ENCODE measurements at places on chromosomes 7 and 10.

- H3K27ac ChIP-seq: no peak overlapping the region
- H3K4me3 ChIP-seq: no peak overlapping the region
- H3K36me3 ChIP-seq: no peaks in the 10 kb centered on the region
- H3K27me3 ChIP-seq: no peaks in the 10 kb centered on the region
- no peaks in the 10 kb centered on the region for H3K4me1 ChIP-seq
These were observed 6.9 kb upstream of the RAPGEF5 start for GRCh38 chr7:22363756-22364422.

GRCh38 chr7:95011146-95011928, 103.9 kb downstream of the PPP1R9A start:
- H3K4me1 ChIP-seq: no peaks in the 10 kb centered on the region
- H3K27me3 ChIP-seq: no peaks in the 10 kb centered on the region
- DNase-seq: no peak
- no peak overlapping the region for H3K27ac ChIP-seq
- no peak overlapping the region for H3K4me3 ChIP-seq

DNA sequence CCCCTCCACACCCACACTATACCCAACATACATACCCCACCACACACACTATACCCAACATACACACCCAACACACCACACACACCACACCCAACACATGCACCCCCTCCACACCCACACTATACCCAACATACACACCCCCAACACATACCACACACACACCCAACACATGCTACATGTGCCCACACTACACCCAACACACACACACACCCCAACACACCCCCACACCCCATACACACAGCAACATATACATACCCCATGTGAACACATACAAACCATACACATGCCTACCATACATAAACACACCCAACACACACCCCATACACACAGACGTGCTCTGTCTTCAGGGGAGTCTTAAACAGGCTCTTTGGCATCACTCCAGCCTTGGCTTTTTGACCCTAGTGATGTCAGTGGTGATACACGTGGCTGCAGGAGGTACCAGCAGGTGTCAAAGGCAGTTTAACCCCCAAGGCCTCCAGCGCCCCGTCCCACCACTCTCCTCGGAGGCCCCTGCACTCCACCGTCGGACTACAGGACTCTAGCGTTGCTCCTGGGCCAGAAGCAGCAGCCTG, 73.4 kb downstream of the HIPK2 start:
- peaks cover 7% of the 10 kb centered on the region for H3K4me1 ChIP-seq
- no peaks in the 10 kb centered on the region for H3K36me3 ChIP-seq
- no peaks in the 10 kb centered on the region for H3K27me3 ChIP-seq

- no peaks in the 10 kb centered on the region for H3K36me3 ChIP-seq
- no peaks in the 10 kb centered on the region for H3K27me3 ChIP-seq
- no peaks in the 10 kb centered on the region for H3K4me1 ChIP-seq
- DNase-seq: no peak
These were observed 226.0 kb upstream of the ADARB2 start for GRCh38 chr10:1963341-1963740.

DNA sequence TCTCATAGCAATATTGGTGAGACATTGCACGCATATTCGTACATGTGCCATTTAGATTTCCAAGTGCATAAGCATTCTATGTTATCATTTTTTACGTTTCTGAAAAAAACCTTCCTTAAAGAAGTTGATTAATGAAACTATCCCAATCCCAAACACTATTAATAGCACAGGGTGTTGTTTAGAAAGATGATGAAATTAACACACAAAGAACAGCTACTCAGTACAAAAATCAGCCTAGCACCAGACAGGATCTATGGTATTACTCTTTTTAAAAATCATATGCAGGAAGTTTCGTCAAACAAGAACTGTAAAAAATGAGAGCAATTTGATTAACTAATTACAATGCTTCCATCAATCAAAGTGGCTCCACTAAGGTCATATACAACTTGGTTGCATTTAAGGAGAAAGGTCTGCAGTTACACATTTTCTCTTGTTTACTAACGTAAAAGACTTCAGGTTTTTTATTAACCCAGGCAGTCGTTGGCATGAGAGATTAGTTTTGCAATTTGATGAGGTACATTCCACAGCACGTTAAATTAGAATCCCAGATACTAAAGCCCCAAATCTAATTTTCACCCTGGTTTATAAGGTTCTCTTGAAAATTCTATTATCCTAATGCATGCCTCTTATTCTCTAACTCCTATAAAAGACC, 38.1 kb downstream of the SLC35B4 start:
- no peak overlapping the region for H3K27ac ChIP-seq
- no peaks in the 10 kb centered on the region for H3K36me3 ChIP-seq
- no peak for DNase-seq

- no peak overlapping the region for H3K27ac ChIP-seq
- no peak for DNase-seq
- no peak overlapping the region for H3K4me3 ChIP-seq
These were observed 349.6 kb downstream of the TFEC start for GRCh38 chr7:115680921-115681320.

DNA sequence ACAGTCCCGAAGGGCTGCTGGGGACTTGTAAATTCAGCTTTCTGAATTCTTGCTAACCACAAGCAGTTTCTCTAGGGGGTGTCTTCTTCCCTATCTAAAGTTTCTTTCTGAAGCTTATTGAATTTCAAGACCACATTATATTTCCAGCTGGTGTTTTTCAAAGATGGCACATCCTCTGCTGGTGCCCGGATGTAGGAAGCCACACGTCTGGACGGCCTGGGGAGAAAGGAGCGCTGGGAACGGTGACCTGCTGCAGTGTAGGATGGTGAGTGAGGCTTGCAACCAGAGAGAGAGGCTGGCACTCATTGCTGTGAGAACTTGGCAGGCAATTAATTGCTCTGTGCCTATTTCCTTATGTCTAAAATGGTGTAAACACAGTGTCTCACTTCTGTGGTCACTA, 776.4 kb downstream of the TYW1 start:
- H3K4me1 ChIP-seq: no peaks in the 10 kb centered on the region
- no peaks in the 10 kb centered on the region for H3K36me3 ChIP-seq
- no peaks in the 10 kb centered on the region for H3K27me3 ChIP-seq
- H3K4me3 ChIP-seq: no peak overlapping the region
- H3K27ac ChIP-seq: no peak overlapping the region

- H3K4me1 ChIP-seq: no peaks in the 10 kb centered on the region
- no peaks in the 10 kb centered on the region for H3K27me3 ChIP-seq
- DNase-seq: no peak
- no peak overlapping the region for H3K27ac ChIP-seq
- H3K4me3 ChIP-seq: no peak overlapping the region
- no peaks in the 10 kb centered on the region for H3K36me3 ChIP-seq
These were observed 333.7 kb downstream of the GFRA1 start for GRCh38 chr10:115939101-115939854.

GRCh38 chr7:74632505-74632904, 25.0 kb upstream of the GTF2I start:
- no peaks in the 10 kb centered on the region for H3K4me1 ChIP-seq
- H3K27me3 ChIP-seq: no peaks in the 10 kb centered on the region
- no peak overlapping the region for H3K4me3 ChIP-seq
- no peaks in the 10 kb centered on the region for H3K36me3 ChIP-seq

GRCh38 chr7:127375631-127376030, 16.9 kb downstream of the ZNF800 start:
- no peak overlapping the region for H3K27ac ChIP-seq
- no peak overlapping the region for H3K4me3 ChIP-seq
- peaks cover 57% of the 10 kb centered on the region for H3K36me3 ChIP-seq
- DNase-seq: no peak
- H3K27me3 ChIP-seq: no peaks in the 10 kb centered on the region

- no peak for DNase-seq
- no peaks in the 10 kb centered on the region for H3K36me3 ChIP-seq
- H3K4me1 ChIP-seq: peaks cover 9% of the 10 kb centered on the region
- no peak overlapping the region for H3K27ac ChIP-seq
These were observed 106.1 kb downstream of the CTBP2 start for GRCh38 chr10:125054216-125054615.

GRCh38 chr7:24821754-24822054, 64.4 kb upstream of the GSDME start:
- H3K36me3 ChIP-seq: peaks cover 67% of the 10 kb centered on the region
- DNase-seq: no peak
- H3K27ac ChIP-seq: peak overlapping the region; percentile 98

DNA sequence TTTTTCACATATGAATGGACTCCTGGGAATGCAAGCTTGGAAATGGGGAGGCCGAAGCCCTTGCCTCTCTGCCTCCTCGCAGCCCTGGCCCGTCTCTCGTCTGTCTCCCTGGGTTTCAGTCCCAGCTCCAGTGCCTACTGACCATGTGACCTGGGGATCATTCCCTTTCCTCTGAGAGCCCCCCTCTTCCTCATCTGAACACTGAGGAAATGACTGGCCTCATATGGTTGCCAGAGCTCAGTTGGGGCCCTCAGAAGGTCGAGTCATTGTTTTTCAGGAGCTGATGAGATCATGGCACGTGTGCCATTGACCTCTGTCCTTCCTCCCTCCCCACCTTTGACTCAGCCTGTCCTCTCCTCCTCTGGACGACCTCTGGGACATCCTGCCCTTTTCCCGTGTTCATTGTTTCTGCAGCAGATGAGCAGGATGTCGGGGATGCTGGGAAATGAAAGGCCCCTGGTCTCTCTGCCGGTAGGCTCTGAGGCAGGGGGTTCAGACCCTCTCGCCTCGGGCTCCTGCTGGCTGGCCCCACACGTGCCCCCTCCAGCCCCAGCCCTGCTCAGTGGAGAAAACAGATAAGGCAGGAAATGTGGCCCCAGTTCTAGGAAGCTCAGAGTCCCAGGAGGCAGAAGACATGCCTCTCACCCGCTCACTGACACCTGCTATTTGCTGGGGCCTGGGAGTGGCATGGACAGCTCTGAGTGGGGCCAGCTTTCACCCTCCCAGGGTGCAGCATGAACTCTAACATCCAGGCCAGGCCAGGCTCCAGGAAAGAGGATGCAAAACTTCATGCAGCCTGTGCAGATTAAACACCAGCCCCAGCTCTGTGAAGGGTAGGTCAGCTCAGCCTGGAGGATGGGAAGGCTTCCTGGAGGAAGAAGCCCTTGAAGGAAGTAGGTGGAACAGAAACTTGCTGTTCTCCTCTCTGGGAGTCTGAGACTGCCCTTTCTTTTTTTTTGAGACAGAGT, 8.3 kb upstream of the PPP1R35 start:
- H3K36me3 ChIP-seq: no peaks in the 10 kb centered on the region
- no peaks in the 10 kb centered on the region for H3K27me3 ChIP-seq
- no peak for DNase-seq
- peak overlapping the region; percentile 77 for H3K27ac ChIP-seq

DNA sequence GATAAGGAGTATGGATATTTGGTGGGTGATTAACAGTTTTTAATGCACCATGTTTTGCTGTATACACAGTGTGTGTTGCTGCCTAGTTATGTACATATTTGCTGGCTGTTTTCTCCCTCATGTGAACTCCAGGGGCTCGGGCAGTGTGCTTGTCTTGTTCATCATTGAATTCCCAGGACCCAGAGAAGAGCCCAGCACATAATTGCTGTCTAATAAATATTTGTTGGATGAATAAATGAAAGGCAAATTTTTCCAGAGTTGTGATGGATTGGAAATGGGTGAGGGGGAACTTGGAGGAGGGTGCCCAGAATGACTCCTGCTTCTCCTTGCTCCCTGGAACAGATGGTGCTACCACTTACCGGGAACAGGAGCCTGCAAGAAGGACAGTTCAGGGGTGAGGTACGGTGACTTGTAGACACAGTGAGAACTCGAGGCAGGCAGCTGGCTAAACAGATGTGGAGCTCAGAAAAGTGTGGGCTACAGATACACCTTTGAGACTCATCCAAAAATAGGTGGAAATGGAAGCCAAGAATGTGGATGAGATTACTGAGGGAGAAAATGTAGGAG, 586.8 kb upstream of the MGMT start:
- no peaks in the 10 kb centered on the region for H3K4me1 ChIP-seq
- H3K36me3 ChIP-seq: no peaks in the 10 kb centered on the region
- no peak overlapping the region for H3K4me3 ChIP-seq

DNA sequence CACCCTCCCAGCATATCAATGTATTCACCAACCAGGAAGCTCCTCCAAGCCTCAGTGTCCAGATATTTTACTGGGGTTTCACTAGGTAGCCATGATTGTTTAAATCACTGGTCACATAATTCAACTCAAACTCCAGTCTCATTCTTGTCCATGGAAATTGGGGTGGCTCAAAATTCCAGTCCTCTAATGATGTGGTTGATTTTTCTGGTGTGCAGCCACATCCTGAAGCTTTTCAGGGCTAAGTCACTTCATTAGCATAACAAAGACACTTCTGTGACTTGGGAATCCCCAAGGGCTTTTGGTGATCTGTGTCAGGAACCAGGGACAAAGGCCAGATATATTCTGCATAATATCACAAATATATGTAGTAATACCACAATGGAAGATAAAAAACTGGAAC, 786.9 kb upstream of the IGFBP3 start:
- no peak overlapping the region for H3K4me3 ChIP-seq
- DNase-seq: no peak
- no peak overlapping the region for H3K27ac ChIP-seq
- no peaks in the 10 kb centered on the region for H3K36me3 ChIP-seq
- no peaks in the 10 kb centered on the region for H3K4me1 ChIP-seq

DNA sequence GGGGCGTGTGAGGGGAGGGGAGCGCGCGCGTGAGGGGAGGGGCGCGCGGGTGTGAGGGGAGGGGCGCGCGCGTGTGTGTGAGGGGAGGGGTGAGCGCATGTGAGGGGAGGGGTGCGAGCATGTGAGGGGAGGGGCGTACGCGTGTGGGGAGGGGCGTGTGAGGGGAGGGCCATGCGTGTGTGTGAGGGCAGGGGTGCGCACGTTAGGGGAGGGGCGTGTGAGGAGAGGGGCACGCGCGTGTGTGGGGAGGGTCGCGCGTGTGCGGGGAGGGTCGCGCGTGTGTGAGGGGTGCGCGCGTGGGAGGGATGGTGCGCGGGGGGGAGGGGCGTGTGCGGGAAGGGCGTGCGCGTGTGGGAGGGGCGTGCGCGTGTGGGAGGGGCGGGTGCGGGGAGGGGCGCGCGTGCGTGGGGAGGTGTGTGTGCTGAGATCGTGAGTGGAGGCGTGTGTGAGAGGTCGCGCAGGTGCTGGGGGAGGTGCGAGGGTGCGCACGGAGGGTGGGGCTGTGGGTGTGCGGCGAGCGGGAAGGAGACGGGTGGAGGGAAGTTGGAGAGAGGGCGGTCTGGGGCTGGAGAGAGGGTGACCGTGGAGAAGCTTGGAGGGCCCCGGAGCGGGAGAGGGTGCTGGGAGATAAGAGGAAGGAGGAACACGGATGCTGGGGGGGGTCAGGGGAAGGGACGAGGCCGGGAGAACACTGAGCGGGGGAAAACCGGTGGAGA, 19.7 kb downstream of the MXI1 start:
- H3K27me3 ChIP-seq: no peaks in the 10 kb centered on the region
- DNase-seq: peak; percentile 68
- H3K27ac ChIP-seq: peak overlapping the region; percentile 90
- H3K4me1 ChIP-seq: peaks cover 36% of the 10 kb centered on the region
- peak overlapping the region; percentile 91 for H3K4me3 ChIP-seq

- H3K27me3 ChIP-seq: no peaks in the 10 kb centered on the region
- peaks cover 82% of the 10 kb centered on the region for H3K4me1 ChIP-seq
- H3K4me3 ChIP-seq: peak overlapping the region; percentile 46
- H3K27ac ChIP-seq: peak overlapping the region; percentile 86
These were observed 87.1 kb upstream of the AFAP1L2 start for GRCh38 chr10:114491419-114491818.

GRCh38 chr7:1176891-1177373, 16.9 kb upstream of the ZFAND2A start:
- H3K4me1 ChIP-seq: peaks cover 14% of the 10 kb centered on the region
- no peaks in the 10 kb centered on the region for H3K36me3 ChIP-seq
- peaks cover 17% of the 10 kb centered on the region for H3K27me3 ChIP-seq
- peak overlapping the region; percentile 45 for H3K4me3 ChIP-seq
- peak overlapping the region; percentile 78 for H3K27ac ChIP-seq
- peak; percentile 89 for DNase-seq

Measured in activated naive CD8-positive, alpha-beta T cell treated with anti-CD3 and anti-CD28 coated beads, Interleukin-2, amount 50 U/mL, for 24 hours (primary cell).